Putamen (tissue), 1 donor: ENCODE measurements at places on chromosomes 11 and 22.

DNA sequence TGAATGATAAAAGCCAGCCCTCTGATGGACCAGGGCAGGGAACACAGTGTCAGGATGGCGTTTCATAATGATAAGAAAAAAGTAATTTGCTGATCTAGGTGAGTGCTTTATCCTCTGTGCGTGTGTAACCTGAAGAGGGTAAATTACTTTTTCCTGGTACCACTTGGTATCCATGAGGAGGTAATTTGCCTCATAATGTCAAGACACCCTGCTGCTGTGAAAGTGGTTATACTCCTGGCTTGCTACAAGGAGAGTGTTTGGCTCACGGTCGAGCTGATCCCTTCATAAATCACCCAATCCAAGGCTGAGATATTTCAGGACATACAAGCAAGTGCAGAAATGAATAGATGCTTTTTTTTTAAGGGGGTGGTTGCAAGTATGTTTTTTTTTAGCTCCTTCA lies 207.2 kb upstream of the PGR start:
- DNase-seq: no peak

DNA sequence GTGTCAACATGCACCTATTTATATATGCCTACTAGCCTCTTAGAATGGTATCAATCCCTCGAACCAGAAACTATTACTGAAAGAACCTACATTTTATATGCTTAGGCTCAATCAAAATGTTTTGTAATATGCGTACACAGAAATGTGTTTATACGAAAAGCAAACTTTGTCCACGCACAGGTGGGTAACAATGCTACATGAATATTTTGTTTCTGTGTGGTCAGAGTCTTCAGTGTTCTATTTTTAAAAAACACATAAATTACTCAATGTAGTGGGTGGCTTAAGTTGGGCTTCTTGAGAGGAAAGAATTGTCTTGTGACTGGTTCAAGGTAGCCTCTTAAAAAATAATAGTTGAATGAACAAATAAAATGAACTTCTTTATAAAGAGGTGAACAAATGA lies 46.1 kb downstream of the SYTL2 start:
- DNase-seq: no peak

- DNase-seq: no peak
These were observed 55.6 kb downstream of the OPCML start for GRCh38 chr11:133476570-133477250.

GRCh38 chr11:67264877-67265632 lies 1.2 kb upstream of the GRK2 start:
- no peak for DNase-seq
